ENCODE measurements at places on chromosomes 1 and 21.

DNA sequence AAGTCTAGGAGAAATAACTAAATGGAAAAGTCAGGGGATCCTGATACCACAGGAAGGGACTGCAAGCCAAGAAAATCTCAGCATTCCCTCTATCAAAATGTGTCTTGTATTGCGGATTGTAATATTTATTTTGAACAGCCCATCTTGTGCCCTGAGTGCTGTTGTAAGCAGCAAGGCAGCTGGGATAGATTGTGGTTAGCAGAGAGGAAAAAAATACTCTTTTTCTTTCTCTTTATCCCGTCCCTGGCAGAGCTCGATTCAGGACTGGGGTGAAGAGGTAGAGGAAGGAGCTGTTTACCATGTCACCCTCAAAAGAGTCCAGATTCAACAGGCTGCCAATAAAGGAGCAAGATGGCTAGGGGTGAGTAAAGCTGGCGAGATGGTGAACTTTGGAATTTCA lies 1.2 kb downstream of the RGL1 start:
- DNase-seq = no peak

- no peak for DNase-seq
Measured at GRCh38 chr1:198633675-198634121, 5.1 kb upstream of the PTPRC start.

DNA sequence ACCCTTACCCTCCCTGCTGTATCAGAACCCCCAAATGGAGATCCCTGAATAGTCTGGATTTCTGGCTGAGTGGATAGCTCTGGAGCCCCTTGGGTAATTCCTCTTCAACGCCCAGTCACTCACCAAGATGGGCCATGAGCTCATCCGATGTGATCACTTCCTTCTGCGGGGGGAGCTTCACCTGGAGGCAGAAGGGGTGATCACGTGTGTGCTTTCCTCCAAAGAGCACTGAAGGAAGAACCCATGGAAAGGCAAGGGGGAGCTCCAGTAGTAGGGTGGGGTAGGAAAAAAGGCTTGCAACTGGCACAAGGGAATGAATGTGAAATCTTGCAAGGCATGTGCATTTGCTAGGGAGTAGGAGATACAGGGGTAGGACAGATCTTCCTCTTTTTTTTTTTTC lies 5.1 kb downstream of the MINDY1 start:
- no peak for DNase-seq

DNA sequence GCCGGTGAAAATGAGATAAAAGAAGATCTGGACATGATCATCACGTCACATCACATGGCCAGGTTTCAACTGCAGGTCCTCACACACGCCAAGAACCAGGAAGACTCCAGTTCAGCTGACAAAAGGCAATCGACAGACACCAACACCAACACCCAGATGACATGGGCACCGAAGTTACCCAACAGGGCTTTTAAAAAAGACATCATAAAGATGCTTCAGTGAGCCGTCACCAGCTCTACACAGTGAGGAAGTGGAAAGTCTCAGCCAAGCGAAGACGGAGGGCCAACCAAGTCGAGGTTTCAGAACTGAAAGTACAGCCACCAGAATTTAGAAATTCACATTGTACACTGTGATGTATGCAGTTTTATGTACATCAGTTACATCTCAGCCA lies 154.3 kb upstream of the COL6A1 start:
- no peak for DNase-seq

DNA sequence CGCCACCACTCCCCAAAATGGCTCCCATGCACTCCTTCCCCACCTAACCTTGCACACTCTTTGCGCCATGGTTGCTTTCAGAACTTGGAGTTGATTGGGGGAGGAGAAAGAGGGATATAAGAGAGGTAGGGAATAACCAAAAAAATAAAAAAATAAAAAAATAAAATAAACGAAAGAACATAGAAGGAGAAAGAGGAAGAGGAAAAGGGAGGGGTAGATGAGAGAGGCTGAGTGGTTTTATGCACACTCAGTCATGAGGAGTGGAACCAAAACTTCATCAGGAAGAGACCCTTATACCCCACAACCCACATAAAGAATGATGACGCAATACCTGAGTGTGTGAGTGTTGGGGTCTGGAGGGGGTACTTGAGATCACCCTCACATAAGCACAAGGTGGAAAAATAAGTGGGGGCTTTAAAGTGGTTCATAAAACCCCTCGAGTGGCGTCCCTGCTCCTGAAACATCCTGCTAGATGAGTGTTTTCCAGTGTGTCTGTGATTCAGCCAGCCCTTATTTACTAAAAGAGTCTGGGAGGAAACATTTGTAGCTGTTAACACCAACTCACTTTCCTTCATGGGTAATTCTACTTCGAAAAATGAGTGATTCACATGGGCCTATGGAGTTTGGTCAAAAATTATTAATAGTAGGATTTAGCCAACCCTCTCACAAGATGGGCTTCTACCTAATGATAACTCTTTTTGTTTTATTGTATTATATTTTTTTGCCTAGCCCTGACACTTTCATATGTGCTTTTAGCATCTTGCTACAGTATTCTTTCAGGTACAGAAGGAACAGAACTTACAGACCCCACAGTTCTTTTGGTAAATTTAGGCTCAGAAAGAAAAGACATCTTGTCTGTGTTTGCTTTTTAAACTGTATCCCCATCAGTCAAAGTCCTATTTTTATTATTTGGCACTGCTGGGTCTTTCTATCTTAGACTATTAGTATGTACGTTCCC lies 5.2 kb downstream of the SLAMF1 start:
- no peak for DNase-seq

DNA sequence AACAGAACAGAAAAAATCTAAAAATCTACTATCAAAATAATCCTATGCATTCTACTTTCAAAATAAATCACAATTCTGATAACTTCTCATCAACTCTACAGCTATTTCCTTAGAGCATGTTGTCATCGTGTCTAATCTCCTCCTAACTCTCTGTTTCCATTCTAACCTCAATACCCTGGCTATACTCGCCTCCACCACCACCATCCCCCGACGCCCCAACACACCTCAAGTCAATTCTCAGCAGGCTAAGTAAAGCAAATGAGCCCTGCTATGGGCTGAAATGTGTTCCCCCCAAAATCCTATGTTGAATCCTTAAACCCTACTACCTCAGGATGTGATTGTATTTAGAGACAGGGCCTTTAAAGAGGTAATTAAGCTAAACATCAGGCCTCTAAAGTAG lies 34.6 kb downstream of the NRDC start:
- no peak for DNase-seq

GRCh38 chr1:77614037-77614436 lies 68.4 kb downstream of the ZZZ3 start:
- no peak for DNase-seq

DNA sequence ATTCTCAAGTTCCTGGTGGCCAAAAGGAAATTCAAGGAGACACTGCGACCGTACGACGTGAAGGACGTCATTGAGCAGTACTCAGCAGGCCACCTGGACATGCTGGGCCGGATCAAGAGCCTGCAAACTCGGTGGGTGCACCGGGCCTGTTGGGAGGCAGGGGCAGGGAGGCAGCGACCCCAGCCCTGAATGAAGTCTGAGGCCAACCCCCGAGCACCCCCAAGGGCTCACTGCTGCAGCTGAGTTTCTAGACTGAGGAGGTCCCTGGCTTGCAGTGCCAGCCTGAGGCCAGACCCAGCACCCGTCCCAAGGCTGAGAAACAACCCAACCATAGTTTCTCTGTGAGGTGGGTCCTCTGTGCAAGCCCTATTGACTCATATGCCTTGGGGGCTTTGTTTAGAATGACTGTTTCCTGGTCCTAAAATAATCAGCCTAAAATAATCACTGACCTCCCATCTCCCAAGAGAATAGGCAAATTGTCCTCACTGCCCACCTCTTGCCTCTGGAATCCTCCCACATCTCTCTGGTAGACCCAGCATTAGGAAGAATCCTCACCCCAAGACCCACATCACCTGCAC lies 27.1 kb downstream of the CITED4 start:
- DNase-seq = no peak

DNA sequence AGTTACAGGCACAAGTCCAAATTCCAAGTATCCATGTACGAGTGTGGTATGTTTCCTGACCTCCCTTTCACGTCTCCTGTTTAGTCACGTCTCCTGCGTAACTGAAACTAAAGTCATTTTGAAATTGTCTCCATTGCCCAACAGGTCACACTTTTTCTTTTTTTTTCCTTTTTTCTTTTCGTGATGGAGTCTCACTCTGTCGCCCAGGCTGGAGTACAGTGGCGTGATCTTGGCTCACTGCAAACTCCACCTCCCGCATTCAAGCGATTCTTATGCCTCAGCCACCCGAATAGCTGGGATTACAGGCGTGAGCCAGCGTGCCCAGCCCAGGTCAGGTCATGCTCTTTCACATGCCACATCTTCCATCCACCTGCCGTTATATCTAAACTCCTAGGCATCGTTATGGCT lies 38.2 kb downstream of the L1TD1 start:
- DNase-seq = no peak

DNA sequence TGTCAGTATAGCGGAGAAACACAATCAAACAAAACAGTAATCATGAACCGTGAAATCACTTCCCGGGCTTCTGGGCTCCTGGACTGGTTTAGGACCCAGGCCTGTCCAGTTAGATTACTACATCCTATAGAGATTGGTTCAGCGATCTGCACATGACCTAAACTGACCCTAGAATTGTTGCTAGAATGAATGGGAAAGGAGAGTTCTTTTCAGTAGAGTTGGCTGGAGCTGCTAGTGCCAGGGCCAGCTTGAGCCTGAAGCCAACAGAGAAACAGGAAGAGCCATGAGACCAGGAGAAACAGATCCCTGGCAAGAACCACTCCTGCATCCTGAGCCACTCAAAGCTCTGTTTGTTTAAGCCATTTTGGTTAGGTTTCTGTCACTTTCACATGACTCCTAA lies 474.3 kb upstream of the C1orf87 start:
- no peak for DNase-seq

DNA sequence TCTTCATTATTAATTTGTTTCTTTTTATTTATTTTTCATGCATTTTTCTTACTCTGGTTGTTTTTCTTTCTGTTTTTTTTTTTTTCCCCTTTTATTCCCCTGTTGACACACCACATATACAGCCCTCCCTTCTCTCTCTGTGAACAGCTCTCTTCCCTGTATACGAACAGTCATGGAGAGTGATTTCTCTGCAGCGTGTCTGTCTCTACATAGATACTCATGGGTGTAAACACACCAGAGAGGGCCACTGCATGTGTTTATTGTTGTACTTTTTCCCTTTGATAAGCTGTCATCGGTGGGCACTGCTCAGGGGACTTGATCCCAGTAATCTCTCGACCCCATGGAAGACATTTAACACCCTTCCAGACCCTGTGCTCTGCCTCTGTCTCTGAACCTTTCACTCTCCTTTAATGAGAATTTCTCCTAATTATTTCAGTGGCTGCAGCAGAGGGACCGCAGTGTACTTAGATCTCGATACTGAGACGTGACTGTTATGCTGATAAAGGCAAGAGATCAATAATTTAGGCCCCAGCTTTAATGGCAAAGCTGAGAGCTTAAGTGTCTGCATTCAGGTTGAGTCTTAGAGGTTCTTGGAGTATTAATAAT lies 113.1 kb downstream of the PBX1 start:
- no peak for DNase-seq

GRCh38 chr1:178918955-178919354 lies 48.1 kb upstream of the ANGPTL1 start:
- DNase-seq = no peak

GRCh38 chr1:26570287-26570686 lies 40.7 kb downstream of the RPS6KA1 start:
- no peak for DNase-seq

DNA sequence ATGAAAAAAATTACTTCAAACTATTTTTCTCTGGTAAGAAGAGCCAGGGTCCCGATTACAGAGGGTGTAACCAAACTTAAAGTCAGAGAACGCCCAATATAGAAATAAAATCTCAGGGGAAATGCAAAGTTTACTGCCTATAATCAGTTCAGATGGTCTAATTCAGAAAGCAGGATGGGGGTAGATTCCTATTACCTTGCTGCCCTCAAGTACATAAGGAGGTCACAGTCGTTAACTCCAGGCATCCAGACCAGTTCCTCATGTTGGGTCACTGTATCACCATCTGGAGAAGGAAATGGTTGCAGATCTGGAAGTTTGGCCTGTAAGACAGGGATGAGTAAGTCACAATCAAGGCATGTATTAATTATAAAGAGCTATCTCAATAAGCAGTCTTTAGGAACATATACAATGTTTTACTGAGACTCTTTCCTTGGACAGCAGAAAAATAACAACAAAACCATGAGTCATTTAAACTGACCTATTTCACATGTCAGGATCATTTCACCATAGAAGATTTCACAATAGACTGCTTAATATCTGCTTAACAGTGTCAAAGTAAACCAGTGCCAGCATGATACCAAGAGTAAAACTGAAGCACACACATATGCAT lies 179.4 kb downstream of the SLC45A1 start:
- no peak for DNase-seq

DNA sequence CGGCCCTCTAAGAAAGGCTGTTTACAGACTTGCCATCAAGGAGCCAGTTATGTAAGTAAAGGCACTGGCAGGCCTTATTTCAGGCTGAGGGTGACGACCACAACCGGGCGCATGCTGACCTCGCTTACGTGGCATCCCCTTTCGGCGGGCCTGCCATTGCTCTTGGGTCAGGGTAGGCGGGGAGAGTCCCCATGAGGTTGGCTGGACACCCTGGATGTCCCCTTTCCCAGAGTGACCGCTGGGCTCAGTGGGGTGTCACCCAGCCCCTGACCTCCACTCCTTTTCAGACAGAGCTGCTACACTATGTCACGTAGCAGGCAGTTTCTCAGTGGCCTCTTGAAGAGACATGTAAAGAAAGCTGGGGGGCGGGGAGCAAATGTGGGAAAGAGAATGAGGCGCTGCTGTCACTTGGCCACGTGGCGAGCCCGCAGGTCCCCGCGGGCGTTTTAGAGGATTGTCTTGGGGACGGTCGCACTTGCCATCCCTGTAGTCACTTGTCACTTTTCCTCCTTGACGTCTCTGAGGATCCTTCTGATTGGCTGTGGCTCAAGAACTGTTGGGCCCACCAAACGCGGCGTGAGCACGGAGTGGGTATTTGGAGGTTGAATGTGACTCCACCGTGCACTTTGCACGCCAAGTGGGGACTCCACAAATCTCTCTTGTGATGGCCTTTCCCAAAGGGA lies 42.2 kb downstream of the SLC37A1 start:
- DNase-seq = no peak

DNA sequence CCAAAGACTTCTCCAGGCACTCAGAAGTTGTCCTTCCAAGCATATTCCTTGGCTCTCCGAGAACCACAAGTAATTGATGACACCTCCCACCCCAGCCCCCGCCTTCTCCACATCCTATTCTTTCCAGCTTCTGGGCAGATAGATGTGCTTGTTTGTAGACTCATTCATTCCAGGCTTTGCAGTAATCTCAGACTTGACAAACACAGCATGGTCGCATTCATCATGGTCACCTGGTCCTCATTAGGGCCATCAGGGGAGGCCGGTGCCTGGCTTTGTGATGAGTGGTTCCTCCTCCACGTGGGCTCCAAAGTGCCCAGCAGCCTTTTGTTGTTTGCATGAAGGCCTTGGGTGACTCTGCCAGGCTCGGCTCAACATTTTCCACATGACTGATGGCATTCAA lies 28.5 kb upstream of the KCNE2 start:
- peak; percentile 52 for DNase-seq

GRCh38 chr1:40240390-40240789 lies 7.3 kb upstream of the TMCO2 start:
- no peak for DNase-seq

Measured in endodermal cell (in vitro differentiated cells).